ENCODE measurements at places on chromosomes 7 and 10.

DNA sequence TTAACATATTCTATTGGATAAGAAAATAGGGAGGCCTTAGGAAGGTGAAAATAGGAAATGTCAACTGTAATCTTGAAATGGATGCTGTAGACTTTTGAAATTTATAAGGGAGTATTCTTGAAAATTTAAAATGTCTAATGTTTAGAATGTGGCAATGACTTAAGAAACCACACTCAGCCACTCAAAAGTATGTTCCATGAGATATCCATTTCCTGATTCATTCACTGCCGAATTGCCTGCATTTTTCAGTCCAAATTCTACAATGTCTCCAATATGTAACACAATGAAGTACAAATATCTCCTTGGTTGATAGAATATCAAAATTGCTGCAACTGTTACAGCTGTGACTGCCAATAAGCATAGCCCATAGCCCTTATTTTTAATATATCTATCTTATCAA is 25.9 kb downstream of the PRKG1 start:
- DNase-seq: no peak

DNA sequence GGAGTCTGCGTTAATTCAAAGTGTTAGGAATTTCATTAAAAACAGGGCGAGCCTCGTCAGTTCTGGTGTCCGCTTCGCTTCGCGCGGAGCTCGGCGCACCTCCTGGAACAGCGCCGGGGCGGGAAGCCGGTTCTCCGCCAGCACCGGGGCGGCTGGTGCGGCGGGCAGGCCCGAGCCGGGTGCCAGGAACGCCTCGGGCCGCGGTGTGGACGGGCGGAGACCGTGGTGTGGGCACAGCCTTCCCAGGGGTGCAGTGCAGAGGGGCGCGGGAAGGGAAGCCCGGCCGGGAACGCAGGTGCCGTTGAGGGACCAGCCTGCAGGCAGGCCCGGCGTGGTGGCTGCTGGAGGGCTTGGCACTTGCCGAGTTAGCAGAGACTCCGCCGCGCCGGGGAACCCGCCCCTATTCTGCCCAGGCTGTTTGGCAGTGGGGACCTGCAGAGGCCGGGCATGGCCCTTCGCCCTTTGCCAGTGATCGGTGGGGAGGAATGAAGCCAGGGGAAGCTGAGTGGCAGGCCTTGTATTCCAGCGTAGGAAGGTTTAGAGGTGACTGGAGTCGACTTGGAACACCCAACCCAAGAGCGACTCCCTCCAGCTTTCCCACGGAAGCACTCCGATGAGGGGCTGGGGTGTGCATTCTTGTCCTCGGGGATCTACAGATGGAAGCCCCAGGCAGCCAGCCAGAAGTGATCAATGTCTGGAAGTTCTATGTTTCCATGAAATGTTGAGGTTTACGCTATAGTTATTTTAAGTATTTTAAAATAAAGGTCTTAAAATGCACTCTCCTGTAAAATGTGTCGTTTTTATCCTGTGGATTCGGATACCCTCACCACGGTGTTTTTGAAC is 945 bp upstream of the RHEB start:
- DNase-seq: peak; percentile 32

GRCh38 chr7:27170426-27171324 is 3.4 kb downstream of the HOXA10 start:
- DNase-seq: no peak

GRCh38 chr7:120353171-120353570 is 80.2 kb downstream of the KCND2 start:
- no peak for DNase-seq

- no peak for DNase-seq
Observed at GRCh38 chr7:142905759-142906158, 20.2 kb upstream of the TRPV6 start.

DNA sequence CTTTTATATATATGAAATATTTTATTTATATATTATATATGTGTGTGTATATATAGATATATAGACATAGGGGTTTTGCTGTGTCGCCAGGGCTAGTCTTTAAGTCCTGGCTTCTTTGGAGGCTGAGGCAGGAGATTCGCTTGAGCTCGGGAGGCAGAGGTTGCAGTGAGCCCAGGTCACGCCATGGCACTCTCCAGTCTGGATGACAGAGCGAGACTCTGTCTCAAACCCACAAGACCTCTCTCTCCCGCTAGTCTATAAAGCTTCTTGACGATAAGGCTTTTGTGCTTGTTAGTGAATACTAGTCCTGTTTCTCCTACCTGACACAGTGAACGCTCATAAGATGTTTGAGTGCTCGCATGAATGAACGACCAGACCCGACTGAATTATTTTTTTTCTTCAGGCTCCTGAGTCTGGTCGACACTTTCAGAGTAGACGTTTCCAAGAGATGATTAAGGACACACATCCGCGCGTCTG is 577 bp upstream of the DDX21 start:
- DNase-seq: no peak

DNA sequence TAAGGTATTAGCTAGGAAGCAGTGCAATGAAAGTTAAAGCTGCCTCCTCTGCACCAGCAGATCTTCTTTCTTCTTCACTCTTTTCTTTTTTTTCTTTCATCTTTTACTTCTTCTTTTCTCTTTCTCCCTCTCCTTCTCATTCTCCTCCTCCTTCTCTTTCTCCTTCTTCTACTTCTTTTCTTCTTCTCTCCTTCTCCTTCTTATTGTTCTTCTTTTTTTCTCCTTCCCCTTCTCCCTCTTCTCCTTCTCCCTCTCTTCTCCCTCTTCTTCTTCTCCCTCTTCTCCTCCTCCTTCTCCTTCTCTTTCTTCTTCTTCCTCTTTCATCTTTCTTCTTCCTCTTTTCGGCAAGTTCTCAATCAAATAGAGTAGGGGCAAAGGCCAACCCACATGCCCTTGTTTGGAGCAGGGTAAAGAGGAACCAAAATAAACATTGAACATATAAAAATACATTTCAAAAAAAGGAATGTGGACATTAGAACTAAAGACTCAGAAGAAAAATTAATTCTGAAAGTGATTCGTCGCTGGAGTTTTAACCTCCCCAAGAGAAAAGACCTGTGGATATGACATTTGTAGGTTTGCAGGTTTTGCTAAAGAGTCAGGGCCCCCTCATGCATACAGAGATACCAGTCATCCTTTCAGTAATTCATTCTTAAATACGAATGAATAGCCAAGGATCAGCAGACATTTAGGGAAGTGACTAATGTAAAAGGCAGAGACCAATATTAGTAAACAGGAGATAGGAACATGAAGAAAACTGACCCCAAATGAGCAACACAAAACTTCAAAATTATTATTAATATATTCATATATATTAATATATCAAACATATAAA is 93.0 kb upstream of the RSU1 start:
- DNase-seq: no peak

DNA sequence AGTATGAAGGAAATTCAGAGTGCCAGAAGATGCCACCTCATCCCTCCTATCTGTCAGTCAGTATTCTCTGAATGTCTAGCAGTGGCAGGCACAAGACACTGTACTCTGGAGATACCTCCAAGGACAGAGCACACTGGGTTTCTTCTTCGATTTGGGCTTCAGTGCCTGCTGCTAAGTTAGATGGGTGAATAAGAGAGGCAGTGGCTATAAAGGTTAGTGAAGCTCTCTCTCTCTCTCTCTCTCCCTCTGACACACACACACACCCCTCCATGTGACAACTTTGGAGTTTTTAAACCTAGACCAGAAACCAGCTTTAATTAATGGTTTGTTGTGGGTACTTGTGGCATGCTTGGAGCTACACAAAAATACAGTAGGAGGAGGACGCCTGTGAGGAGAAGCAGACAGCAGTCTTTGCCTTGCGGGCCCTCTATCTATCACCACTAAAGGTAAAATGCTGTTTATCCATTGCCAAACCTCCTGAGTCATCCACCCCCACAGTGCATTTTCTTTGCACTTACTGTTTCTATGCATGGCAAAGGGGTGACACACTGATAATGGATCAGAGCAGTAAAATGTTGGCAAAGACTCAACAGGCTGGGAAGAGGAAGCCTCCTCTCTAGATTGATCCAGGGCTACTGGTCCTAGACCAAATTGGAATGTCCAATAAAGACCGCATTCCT is 102.5 kb downstream of the TRIL start:
- no peak for DNase-seq

DNA sequence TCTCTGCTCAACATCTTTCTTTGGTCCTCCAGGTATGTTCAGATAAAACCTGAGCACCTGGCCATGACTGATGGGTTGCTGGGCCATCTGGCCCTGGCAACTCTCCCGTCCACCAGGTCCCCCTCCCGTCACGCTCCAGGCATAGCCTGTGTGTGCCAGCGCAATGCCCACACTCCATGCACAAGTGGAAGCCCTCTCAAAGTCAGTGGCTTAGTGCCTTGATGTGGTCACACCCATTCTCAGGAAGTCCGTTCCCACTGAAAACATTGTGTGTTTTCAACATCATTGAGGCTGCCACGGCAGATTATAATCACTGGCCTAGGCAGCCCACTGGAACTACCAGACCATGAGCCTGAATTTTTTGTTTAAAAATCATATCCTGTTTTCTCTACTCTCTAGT is 170.6 kb upstream of the LANCL2 start:
- DNase-seq: no peak

GRCh38 chr10:129972145-129972965 is 8.3 kb upstream of the EBF3 start:
- no peak for DNase-seq

GRCh38 chr7:39313974-39314373 is 252.2 kb upstream of the YAE1 start:
- no peak for DNase-seq

DNA sequence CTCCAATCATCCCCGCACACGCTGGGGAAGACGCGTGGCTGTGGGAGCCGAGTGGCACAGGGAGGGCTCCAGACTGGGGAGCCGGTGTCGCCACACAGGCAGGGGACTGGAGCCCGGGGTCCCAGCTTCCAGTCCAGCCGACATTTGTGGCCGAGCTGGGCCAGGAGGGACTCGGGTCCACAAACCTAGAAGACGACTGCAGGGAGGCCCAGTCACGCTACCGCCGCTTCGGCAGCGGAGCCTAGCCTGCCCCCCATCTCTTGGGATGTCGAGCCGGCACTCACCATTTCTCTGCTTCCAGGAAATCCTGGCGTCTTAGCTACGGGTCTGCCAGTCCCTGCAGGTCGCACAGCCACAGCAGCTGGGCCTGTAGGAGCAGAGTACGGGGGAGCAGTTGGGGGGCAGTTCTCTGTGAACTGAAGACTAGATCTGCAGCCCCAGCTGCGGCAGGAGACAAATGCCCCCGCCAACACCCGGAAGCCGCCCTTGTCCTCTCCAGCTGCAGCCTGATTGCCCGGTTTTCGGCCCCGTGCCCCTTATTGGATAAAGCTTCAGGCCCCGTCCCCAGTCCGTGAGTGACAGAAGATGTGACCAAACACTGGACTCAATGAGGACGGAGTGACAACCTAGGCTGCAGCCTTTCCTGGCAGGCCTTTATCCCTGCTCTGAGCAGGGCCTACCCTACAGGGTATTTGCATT is 270.7 kb downstream of the ZNF33B start:
- DNase-seq: no peak

DNA sequence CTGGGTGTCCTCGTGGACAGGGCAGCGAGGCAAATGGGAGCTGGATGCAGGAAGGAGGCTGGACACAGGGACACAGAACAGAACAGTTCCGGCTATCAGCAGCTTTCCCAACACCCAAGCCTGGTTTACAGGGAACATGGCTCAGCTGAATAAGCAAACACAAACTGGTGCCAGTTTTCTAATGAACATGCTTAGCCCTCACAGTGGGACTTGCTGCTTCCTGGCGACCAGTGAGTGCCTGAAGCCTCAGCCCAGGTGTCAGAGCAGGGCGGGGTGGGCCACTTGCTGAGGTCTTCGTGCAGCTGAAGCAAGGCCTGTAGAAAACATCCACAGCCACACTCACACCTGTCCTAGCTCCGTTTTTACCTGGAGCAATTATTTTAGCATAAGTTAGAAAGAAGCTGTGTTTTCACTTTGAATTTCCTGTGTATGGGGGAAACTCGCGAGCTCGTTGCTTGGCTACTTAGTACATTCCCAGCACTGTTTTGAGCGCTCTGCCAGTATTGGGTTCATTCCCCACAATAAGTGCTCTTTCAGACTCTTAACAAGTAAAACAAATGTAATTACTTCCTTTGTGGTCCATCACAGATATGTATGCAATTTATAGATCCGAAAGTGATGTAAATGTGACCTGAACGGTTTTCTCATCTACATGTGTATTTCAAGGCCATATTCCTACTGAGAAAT is 261.2 kb upstream of the SHH start:
- no peak for DNase-seq

- no peak for DNase-seq
Observed at GRCh38 chr10:91389636-91390512, 20.3 kb upstream of the HECTD2 start.

- DNase-seq: no peak
Observed at GRCh38 chr7:7565746-7566650, 686 bp upstream of the MIOS start.

All from stimulated activated CD4-positive, alpha-beta T cell treated with anti-CD3 and anti-CD28 coated beads, Interleukin-2, amount 100 ng/mL, for 48 hours (primary cell).